BE2C (cell line): ENCODE measurements at places on chromosomes 3 and 15.

- no peak for DNase-seq
These were observed 122.7 kb upstream of the MNS1 start for GRCh38 chr15:56587686-56588085.

- DNase-seq = no peak
These were observed 127.3 kb upstream of the THBS1 start for GRCh38 chr15:39453620-39454019.

DNA sequence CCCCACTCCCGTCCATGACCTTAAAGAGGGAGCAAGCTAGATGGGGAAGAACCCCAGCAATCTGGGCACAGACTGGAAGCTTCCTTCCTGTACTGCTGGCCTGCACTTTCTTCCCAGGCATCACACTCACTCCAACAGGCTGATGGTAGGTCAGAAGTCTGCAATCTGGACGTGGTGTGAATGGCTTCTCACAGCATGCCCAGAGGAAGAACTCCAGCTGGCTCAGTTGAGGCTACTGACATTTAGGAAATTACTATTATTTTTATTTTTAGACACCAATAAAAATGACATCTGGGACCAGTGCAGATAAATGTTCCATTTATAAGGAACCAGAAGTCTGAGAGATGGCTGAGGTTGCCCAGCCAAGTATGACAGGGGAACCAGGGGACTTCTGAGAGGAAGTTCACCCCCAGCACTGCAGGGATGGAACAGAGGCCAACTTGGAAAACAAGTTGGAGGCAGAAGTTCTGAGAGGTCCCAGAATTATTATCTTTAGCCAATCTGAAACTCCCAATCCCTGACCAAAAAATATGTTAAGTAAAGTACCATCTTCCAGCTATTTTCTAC, 163.8 kb upstream of the CTNNB1 start:
- DNase-seq = no peak

DNA sequence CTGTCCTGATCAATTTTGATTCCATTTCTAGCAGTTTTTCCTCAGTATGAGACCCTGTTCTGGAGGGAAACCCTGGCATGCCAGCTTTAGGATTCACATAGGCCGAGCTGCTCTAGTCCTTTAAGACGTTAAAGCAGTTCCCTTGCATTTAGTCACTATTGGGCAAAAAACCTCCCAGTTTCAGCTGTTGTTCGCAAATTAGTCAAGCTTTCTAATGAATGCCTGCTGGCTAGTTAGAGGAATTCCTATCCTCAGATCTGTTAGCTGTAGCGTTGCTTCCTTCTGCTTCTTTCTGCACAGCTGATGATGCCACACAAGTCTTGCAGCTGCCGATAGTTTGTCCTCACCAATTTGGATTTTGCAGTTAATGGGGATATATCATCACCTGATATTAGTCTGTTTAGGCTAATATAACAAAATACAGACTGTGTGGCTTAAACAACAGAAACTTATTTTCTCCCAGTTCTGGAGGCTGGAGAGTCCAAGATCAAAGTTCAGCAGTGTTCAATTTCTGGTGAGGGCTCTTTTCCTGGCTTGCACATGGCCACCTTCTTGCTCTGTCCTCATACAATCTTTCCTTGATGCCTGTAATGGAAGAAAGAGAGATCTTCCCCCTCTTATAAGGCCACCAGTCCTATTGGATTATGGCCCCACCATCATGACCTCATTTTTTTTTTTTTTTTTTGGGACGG, 7.5 kb upstream of the UBL7 start:
- DNase-seq = no peak

GRCh38 chr15:49468481-49468839, 45.4 kb downstream of the FGF7 start:
- no peak for DNase-seq

GRCh38 chr3:81769299-81769698, 7.9 kb upstream of the GBE1 start:
- no peak for DNase-seq

GRCh38 chr15:63332367-63333124, 49.1 kb downstream of the CA12 start:
- peak; percentile 48 for DNase-seq

GRCh38 chr3:169641167-169641566, 22.3 kb downstream of the MECOM start:
- DNase-seq = no peak

DNA sequence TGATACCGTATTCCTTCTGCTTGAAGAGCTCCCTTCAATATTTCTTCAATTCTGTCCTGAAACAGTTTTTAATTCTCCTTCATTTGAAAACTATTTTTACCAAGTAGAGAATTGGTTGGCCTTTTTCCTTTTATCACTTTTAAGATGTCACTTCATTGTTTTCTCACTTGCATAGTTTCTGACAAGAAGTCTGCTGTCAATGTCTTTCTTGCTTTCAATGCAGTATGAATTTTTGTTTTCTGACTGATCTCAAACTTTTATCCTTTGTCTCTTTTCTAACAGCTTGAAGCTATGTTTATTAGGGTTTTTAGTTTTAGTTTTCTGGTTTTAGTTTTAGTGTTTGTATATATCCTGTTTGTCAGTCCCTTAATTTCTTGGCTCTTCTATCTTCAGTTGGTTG, 364.8 kb upstream of the TPRG1 start:
- DNase-seq = no peak

DNA sequence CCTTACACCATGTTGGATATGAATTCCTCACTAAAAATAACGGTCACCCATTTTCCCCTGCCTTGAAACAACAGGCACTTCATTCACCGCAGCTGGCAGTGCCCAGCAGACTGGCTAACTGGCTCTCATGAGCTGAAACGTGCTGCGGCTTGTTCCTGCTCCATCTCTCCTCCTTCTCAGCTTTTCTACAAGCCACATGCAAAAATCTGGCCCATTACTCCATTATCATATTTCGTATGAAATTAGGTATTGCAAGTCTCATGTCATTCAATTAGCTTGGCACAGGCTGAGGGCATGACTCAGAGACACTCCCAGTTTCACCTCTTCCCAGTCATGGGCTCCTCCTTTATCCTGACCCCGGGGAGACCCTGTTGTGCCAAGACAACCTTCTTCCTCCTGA, 60.0 kb downstream of the MAGEF1 start:
- no peak for DNase-seq

DNA sequence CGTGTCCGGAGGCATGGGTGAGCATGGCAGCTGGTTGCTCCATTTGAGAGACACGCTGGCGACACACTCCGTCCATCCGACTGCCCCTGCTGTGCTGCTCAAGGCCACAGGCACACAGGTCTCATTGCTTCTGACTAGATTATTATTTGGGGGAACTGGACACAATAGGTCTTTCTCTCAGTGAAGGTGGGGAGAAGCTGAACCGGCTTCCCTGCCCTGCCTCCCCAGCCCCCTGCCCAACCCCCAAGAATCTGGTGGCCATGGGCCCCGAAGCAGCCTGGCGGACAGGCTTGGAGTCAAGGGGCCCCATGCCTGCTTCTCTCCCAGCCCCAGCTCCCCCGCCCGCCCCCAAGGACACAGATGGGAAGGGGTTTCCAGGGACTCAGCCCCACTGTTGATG, 49.5 kb downstream of the PGPEP1L start:
- no peak for DNase-seq

DNA sequence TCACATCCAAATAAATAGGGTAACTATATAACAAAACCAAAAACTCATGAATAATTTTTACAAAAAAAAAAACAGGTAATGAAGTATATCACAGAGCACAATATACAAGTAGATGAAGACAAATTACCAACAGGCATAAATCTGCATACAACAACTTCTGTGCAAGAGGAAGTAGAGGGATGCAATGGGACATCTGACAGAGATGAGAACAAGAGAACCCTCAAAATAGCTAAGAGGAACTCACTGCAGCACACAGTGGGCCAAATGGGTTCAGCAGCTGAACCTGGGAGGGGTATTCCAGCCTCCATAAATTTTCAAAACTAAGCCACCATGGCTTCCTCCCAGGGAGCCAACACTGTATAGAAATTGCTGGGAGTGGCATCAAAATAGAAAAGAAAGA, 9.6 kb upstream of the BTLA start:
- no peak for DNase-seq

- no peak for DNase-seq
These were observed 243.5 kb upstream of the TPM1 start for GRCh38 chr15:62799037-62799436.

DNA sequence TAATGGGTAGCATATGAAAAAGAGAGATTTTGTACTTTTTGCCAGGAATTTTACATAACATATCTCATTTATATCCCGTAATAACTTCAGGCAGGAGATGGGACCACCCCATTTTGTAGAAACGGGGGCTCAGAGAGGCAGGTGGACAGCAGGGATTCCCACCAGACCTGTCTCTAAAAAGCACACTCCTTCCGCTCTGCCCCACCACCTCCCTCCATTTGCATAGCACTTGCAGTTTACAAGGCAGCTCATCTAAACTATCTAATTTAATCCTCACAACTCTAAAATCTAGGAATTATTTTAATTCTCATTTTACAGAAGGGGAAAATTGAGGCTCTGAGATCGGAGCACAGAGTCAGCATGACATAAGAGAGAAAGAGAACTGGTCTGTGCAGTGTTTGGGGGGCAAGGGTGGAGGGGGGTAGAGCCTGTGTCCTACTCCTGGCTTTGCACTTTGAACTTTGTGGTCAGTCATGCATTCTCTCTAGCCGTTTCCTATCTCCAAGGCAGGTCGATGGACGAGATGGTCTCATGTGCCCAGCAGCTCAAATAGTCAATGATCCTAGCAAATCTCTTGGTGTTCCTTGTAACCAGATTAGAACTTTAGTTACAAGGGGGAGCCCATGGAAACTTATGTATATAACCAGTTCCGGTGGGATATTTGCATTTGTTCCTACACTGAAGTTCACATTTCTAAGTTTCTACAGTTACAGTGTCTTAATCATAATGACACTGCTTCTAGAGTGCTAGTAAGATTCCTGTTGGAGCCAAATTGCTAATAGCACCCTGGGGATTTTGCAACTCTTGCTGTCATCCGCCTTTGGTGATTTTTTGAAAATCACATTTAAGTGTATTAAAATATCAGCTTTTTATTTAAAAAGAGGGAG, 18.6 kb downstream of the CRYGS start:
- DNase-seq = no peak

DNA sequence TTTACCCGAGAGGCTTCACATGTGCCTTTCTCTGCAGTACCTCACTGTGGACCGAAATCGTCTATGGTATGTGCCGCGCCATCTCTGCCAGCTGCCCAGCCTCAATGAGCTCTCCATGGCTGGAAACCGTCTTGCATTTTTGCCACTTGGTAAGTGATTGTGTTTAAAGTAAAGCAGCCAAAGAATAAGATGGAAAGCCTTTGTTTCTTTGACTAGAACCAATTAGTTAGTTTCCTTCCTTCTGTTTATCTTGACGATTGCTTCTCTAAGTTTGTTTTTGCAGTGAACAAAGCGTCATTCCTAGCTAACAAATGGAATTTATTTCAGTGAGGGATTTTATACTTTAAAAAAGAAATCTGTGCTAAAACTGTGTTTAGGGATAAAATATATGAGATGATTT, 82.7 kb downstream of the LRRC28 start:
- DNase-seq = no peak

DNA sequence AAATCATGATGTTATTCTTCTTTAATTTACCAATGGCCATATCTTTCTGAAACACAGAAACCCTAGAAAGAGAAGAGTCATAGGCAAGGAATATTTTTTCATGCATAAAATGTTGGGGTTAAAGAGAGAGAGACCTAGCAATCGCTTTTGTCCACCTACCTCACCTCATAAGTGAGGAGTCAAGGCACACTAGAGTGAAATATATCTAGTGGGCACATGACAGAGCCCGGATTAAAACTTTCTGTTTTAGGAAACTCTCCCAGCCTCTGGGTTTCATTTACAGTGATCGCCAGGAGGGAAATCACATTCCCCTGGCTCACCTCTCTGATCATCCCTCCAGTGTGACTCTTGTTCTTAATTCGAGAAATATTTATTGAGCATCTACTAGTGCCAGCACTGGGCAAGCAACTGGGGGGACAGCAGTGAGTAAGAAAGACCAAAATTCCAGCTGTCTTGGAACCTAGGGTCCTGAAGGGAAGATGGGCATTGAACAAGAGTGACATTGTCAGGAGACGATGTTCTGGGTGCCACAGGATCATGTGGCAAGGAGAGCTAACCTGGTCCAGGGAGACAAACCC, 1.3 kb downstream of the CAPN3 start:
- no peak for DNase-seq

DNA sequence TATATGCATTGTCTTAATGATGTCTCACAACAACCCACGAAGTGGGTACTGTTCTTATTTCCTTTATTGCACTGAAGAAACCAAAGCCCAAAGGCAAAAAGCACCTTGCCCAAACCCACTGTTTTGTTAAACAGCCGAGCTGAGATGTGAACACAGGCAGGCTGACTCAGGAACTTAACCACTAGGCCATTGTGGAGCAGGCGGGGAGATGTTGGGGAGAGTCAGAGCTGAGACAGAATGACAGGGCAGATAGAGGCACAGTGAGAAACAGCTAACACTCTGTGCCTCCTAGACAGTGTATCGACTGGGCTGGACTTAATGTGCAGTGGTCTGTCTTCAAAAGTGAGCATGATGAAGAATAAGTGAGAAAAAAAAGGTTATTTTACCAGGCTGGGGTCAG, 56.5 kb downstream of the RPLP1 start:
- DNase-seq = no peak
